Activated naive CD8-positive, alpha-beta T cell treated with anti-CD3 and anti-CD28 coated beads, Interleukin-2, amount 10 ng/mL, durations not matched to agents 7 days and 5 days (primary cell): ENCODE measurements at places on chromosomes 4 and X. TPM values are rescaled to one million over a fixed set of nuclear protein-coding genes. Genes with fewer than 3 reads are reported as not detected.

HTN1 gene
- not detected for total RNA-seq

PABPC4L gene
- not detected for total RNA-seq

TMEM128 gene
- 18.4 TPM for total RNA-seq

DNA sequence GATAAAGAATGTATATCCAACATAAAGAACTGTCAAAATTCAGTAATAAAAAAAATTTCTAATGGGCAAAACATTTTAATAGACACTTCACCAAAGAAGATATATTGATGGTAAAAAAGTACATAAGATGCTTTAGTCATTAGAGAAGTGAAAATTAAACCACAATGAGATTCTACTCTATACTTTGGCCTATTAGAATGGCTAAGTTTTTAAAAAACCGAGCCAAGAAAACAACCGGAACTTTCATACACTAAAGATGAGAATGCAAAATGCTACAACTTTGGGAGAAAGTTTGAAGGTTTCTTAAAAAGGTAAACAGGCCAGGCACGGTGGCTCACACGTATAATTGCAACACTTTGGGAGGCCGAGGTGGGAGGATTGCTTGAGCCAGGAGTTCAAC is 20.8 kb downstream of the CNOT6L start:
- DNase-seq, result no peak

- no peak for DNase-seq
Measured at GRCh38 chr4:159341522-159341921, 238.6 kb downstream of the RAPGEF2 start.

- DNase-seq, result no peak
Measured at GRCh38 chr4:139776235-139776634, 110.6 kb downstream of the MGST2 start.

- no peak for DNase-seq
Measured at GRCh38 chrX:136065044-136065671, 79.9 kb downstream of the SLC9A6 start.

- no peak for DNase-seq
Measured at GRCh38 chr4:55927803-55928437, 20.8 kb upstream of the CEP135 start.

- DNase-seq, result no peak
Measured at GRCh38 chrX:36957425-36958328, 50.5 kb upstream of the FAM47C start.

DNA sequence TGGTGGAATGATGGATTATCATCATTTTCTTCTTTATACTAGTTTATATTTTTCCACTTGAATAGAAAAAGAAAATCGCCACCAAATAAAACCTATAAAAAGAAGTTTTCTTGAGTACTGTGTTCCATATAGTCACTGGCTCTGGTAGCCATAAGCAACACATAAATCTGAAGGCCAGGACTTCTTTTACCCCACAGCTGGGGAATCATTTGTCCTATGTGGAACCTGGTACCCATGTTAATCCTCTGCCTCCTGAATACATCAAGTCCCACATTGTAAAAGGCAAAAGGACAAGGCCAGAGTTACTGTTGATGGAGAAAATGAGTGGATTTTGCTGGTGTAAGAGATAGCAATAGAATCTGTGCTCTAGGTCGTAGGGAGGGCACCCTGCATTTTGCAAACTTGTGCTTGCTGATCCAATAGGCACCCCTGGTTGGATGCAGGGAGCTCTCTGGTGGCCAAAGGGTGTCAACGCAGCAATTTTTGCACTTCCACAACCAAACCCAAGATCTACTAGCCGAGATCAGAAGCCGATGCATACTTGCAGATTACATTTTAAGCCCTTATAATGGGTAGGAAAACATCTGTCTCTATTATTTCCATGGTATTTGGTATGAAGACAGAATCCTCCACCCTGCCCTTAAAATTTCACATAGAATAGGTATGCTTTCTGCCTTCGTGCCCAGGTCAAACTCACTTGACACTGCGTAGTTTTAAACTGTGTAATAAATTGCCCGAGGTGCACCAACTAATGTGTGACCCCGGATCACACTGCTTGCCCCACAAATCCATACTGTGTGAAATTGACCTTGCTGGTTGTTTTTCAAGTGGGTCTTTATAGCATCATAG is 146.2 kb upstream of the SCML1 start:
- DNase-seq, result peak; percentile 29
